ENCODE measurements at places on chromosomes 1 and 21. TPM values are rescaled to one million over a fixed set of nuclear protein-coding genes. Genes with fewer than 3 reads are reported as not detected.

CD2 gene
- total RNA-seq, result not detected

UTS2 gene
- total RNA-seq, result not detected

OR2G6 gene
- total RNA-seq, result not detected

HES3 gene
- not detected for total RNA-seq

PIGR gene
- total RNA-seq, result not detected

ST6GALNAC3 gene
- 46.8 TPM for total RNA-seq

FAM163A gene
- not detected for total RNA-seq

ODF2L gene
- 84.5 TPM for total RNA-seq

NBPF4 gene
- total RNA-seq, result not detected

PTGER3 gene
- total RNA-seq, result 6.5 TPM

CACNA1E gene
- total RNA-seq, result 0.31 TPM

NVL gene
- 44.5 TPM for total RNA-seq

BRDT gene
- not detected for total RNA-seq

DNA sequence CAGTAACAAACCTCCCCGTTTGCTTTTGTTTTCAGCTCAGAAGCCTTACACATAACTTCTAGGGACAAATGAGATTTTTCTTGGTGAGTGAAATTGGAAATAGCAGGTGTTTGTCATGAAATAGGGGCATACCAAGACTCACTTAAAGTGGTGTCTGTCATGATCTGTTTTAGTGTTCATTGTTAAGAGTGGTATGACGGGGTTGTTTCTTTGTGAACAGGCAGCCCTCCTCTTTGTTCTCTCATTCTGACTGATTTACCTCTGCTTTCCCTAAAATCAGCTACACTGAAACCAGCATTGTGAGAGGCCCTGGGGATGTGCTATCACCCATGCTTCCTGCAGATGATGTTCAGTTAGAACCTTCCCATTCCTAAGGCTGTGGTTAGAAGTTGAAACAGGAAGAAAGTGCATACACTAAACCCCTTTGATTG, 2.5 kb upstream of the ERO1B start:
- DNase-seq, result no peak

GRCh38 chr21:31803039-31804007, 69.5 kb upstream of the HUNK start:
- no peak for DNase-seq

DNA sequence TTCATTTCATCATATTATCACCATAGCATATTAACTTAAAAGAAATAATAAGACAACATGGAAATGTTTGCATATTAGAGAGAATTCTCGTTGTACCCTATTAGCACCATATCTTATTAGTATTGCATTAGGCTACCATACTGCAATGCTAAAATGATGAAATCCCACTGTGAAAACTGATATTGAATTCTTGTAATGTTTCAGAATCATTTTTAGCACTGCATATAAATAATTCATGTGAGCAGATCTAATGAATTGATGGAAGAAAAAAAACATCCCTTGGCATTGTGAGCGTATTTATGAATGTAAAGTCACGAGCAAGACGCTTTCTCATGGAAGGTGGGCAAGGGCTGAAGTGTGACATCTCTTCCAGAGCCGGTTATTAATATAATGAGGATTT, 257.1 kb upstream of the PTBP2 start:
- DNase-seq, result no peak

DNA sequence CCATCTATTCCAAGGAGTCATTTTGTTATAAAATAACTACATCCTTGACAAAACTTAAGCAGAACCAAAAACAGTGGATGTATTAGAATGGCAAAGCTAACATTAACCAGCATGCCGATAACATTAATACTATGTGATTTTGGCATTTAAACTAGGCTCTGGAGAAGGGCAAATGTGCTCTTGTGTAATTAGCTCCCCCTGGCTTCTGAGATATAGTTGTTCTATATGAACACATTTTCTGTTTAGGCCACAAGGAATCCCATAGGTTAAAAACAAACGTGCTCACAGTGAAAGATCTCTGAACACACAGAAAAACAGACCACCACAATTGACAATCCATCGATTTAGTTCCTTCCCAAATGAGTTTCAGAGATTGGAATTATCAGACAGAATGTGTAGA, 57.4 kb upstream of the TARS2 start:
- no peak for DNase-seq

DNA sequence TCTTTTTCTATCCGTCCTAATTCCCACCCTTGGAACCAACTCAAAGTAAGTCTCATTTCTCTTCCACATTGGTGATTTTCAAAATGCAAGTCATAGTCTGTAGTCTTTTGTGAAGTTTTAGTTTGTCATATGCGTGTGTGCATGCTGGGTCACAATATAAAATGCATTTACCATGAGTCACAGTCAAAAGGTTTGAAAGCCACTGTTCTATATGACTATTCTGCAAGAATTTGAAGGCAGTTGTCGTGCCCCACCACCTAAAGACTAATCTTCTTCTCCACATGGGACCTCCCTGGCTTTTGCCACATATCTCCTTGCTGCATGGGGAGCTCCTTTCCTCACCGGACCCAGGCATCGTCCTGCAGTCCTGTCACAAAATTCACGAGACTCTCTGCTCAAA, 1.6 kb downstream of the STPG1 start:
- DNase-seq, result no peak

DNA sequence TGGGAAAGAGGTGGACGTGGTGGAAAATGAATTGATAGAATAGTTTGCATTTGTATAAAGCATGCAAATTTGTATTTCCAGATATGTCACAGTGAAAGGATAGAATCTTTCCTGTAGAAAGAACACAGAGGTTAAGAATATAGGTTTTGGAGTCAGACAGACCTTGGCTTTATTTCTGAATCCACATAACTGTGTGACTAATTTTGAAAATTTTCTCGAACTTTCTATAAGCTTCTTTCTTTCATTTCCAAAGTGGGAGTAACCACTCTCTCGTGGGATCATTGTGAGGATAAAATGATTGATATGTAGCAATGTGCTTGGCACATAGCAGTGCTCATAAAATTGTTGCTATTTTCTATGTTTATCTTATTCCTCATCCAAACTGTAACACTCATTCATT, 108.8 kb downstream of the DISC1 start:
- DNase-seq, result no peak

- no peak for DNase-seq
Observed at GRCh38 chr1:168202941-168203654, 22.7 kb upstream of the SFT2D2 start.

- DNase-seq, result no peak
Observed at GRCh38 chr1:175400766-175401165, 208.2 kb upstream of the KIAA0040 start.

- no peak for DNase-seq
Observed at GRCh38 chr1:232009741-232010140, 383.2 kb downstream of the DISC1 start.

DNA sequence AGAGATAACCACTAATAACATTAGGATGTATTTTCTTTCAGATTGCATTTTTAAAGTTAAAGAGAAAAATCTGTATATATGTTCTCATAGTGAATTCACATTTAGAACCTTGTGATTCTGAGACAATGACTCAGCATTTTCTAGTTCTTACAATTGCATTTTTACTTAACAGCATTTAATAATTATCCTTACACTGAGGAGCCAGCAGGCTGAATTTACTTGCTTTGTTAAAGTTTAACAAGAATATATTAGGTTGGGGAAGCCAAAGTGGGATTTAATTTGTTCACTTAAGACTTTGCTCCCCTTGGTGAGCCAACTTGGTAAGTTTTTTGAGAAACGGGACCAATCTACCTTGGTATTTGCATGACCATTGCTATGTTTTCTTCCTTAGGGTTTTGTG, 4.5 kb downstream of the PATJ start:
- no peak for DNase-seq

GRCh38 chr1:47996406-47997226, 569 bp downstream of the TRABD2B start:
- peak; percentile 32 for DNase-seq

DNA sequence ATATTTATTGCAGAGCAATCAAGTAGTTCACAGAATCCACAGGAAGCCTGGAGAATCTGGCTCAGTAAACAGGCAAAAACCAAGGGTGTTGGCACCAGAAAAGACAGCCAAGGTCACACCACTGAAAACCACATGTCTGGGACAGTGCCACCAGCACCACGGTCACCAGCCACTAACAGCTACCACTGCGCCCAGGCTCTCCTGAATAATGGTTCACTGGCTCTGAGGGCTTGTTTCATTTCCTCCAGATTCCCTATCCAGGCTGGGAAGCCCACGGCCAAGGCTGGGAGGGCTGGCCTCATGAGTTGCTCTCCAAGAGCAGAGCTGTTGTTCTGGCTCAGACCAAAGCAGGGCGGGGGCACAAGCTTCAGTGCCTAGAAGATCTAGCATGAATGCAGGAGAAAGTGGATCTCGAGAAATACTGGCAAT, 54.5 kb upstream of the PTGFRN start:
- no peak for DNase-seq

DNA sequence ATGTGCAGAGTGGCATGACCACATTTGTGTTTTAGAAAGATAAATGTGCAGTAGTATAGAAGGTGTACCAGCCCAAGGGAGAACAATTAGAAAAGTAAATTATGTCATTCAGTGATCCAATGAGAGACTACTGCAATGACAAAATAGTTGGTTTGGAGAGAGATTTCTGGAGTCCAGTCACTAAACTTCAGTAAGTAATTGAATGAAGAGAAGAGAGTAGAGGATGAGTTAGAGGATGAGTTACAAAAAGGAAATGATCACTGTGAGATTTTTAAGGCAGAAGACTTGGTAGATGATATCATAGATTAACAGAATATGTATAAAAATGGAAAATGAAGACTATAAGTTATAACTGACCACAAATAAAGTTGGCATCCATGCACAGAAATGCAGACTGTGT, 8.4 kb downstream of the CR2 start:
- no peak for DNase-seq

DNA sequence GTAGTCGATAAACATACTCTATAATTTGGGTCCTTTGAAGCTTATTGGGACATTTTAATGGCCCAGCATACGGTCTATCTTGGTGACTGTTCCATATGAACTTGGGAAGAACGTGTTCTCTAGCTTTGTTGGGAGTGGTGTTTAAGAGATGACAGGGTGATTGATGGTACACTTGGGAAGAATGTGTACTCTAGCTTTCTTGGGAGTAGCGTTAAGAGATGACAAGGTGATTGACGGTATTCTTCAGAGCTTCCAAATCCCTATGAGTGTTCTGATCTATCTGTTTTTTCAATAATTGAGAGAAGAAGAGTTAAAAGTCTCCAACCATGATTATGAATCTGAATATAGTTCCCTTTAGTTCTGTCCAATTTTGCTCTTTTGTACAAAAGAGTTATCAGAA, 9.4 kb downstream of the NPHP4 start:
- no peak for DNase-seq

- DNase-seq, result no peak
Observed at GRCh38 chr1:64623750-64624191, 121.1 kb upstream of the RAVER2 start.

- DNase-seq, result no peak
Observed at GRCh38 chr1:33616780-33617179, 144.3 kb downstream of the ZSCAN20 start.

DNA sequence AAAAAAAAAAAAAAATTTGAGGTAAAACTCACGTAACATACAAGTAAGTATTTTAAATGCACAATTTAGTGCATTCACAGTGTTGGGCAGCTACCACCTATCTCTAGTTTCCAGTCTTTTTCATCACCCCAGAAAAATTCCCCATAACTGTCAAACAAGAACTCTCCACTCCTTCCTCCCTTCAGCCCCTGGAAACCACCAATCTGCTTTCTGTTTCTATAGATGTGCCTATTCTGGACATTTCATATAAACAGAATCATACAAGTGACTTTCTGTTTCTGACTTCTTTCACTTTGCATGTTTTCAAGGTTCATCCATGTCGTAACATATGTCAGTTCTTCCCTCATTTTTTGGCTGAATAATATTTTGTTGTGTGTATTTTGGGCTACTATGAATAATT, 24.9 kb upstream of the ETS2 start:
- DNase-seq, result no peak

DNA sequence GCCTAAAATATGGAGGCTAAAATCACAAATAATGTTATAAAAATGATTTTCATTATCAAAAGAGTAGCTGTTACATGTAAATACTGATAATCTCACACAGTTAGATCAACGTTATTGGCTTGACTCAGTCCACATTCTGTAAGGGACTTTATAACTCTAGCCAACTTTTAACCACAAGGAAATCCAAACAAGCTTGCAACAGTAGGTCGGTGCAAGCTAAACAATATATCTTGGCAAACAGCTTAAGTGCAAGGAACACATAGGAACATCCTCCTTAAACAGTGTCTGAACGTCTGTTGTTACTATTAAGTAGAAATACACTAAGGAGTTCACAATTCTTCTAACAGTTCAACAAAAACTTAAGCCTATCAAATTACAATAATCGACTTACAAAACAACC, 126.7 kb downstream of the EIF4G3 start:
- no peak for DNase-seq

DNA sequence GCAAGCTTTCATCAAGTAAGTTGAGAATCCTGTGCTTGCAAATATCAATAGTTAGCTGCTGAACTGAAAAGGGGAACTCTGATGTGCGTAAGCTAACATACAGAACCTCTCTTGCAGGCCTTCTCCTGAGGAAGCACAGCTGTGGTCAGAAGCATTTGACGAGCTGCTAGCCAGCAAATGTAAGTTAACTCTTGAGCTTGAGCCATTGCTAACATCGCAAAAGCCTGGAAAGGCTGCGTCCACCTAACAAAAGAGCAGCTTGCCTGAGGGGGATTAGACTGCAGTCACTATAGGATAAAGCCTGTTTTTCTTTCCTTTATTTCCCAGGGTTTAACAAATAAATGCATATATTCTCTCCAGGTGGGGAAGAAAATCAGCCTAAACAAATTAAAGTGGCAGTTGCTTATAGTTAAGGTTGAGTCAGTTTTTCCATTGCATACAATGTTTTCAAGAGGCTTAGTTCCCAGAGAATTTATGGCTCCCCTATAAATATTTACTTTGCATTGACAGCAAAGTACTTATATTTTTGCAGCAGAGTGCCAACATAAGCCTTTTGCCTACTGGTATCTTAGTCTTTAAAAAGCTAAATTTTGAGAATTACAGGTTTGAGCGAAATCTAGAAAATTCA, 1.5 kb downstream of the RGS2 start:
- DNase-seq, result no peak

- DNase-seq, result no peak
Observed at GRCh38 chr1:1758692-1759455, 19.4 kb downstream of the NADK start.

GRCh38 chr1:74205266-74205665, 7.2 kb downstream of the FPGT start:
- DNase-seq, result no peak

DNA sequence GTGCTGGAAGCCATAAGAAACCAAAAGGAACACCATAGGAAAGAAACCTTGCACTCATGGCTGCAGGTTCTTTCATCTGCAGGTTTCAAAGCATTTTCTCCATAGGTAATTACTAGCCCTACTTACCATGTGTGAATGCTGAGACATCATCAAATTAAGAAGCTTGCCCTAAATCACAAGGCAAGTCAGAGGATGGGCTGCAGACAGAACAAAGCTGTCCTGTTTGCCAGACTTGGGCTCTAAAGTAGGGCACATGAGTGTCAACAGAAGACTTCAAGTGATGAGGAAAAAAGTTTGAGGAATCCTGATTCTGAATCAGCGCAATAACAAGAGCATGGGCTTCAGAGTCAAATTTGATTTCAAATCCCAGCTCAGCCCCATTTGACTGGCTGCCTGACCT, 5.8 kb upstream of the EPS15 start:
- no peak for DNase-seq

- DNase-seq, result no peak
Observed at GRCh38 chr1:169779970-169780369, 14.7 kb downstream of the METTL18 start.

- no peak for DNase-seq
Observed at GRCh38 chr1:51172811-51173210, 63.3 kb upstream of the RNF11 start.
